ENCODE measurements at places on chromosomes 16 and 17.

- no peak for DNase-seq
Observed at GRCh38 chr16:4651827-4652226, 27.2 kb downstream of the MGRN1 start.

DNA sequence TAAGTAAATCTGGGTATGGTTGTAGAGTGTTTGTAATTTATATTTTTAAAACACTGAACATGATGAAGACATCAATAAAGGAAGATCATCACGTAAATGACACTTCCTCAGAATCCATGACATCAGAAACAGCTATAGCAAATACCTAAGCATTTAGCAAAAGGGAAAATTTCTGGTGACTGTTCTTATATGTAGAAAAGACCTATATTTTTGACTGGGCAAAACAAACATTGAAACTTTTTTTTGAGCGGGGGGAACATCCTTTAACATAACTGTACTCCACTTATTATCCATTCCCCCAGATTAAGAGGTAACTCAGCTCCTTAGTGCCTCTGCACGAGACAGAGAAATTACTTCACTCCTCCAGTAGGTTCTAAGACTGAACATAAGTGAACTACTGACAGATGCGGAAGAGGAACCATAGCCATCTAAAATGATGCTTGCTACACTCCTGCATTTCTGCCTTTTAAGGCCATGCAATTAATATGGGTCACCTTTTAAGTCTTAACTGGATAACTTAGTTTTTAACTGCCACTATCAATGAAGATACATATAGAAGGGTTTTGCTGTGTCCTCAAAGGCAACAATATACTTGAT, 9.4 kb downstream of the CRYBA1 start:
- no peak for DNase-seq

GRCh38 chr17:2143332-2143731, 88.4 kb downstream of the HIC1 start:
- no peak for DNase-seq

GRCh38 chr17:51434434-51435170, 174.3 kb downstream of the UTP18 start:
- DNase-seq, result no peak

GRCh38 chr17:28711723-28712031, at the start of gene PROCA1:
TSS of gene PROCA1 (minus strand) at chr17:28711888. CDS start at chr17:28711660, 228 bp downstream.
- no peak for DNase-seq

DNA sequence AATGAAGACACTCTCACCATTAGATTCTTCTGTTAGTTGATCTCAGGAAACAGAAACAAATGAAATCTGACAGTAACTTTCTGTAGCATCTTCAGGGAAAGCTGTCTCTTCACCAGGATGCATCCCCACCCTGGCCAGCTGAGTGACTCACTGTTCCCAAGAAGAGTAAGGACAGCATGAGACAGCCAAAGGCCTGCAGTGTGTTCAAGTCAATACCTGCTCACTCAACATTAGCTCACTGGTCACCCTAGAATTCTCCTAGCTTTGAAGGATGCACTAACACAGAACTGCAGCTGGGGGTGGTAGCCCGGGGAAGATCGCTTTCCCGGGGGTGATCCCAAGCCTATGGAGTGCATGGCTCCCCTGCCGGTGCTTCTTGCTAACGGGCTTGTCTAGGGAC, 28.2 kb upstream of the CLEC18B start:
- DNase-seq, result no peak

DNA sequence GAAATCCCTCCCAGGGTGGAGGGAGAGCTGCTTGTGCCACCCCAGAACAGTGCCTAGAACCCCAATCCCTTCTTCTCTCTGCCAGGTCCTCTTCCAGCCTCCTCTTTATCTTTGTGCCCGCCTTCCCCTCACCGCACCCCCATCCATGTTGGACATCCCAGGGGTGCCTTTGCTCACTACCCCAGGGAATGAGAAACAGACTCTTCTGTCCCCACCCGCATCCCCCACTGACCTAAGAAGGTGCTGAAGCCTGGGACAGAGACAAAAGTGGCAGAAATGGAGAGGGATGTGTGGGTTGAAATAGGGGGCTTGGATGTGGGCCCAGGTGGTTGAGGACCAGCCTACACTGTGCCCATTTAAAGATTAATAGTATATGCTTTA, 17.0 kb downstream of the ALOX15B start:
- DNase-seq, result no peak

GRCh38 chr17:1347589-1348323, 52.3 kb downstream of the YWHAE start:
- no peak for DNase-seq

DNA sequence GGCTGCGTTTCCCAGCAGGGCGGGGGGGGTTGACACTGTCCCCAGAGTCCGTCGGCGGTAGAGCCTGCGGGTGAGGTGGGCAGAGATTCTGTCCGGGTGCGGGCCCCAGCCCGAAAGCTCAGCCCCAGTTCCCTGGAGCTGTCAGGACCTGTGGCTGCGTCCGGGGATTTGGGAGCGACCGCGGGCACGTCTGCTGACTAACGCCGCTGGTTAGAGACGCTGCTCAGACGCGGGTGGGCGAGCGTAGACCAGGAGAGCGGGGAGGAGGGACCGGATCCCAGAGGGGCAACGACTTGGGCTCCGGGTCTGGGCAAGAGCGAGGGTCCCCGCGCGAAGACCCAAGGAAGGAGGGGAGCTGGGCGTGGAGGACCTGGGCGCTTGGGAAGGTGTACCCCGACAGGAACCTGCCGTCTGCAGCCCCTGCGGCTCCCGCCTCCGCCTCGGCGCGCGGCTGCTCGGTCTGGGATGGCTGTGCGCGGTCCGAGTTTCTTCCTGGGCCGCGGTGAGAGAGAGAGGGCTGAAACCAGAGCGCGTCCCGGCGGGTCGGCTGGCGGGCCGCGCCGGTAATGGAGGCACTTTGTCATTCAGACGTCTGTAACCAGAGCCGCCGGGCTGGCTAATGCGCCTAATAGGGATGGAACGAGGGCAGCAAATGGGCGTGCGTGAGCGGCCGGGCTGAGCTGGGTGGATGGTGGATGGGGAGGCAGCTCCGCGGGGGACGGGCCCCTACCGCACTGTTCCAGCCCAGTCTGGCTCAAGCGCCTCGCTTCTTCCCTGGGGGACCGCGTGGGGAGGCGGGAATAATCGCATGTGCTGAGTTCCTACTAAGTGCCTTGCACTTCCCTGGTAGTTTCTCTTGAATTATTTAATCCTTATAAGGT, 2.3 kb downstream of the NGFR start:
- DNase-seq, result no peak

DNA sequence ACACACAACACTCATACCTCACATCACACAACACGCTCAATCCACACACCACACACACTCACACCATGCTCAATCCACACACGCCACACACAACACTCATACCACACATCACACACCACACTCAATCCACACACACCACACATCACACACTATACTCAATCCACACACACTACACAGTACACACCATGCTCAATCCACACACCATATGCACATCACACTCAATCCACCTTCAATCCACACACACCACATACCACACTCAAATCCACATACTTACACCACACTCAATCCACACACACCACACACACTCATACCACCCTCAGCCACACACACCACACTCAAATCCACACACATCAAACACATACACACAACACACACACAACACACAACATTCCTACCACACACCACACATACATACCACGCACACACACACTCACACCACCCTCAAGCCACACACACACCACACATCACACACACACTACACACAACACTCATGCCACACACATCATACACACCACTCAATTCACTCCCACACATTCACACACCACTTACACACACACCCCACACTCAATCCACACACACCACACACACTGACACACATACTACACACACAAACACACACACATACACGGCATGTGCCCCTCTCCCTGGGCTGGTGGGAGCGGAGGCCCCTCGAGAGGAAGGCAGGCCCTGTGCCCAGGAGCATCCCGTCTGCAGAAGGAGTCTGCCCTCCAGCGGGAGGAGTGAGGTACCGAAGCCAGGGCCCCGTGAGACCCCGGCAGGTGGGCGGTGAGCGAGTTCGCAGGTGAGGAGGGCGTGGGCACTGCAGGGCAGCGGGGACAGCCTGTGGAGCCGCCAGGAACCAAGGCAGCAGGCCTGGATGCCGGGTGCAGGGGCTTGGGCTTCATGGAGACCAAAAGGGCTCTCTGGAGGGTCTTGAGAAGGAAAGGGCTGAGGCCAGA, 33.1 kb upstream of the RPTOR start:
- DNase-seq, result no peak

DNA sequence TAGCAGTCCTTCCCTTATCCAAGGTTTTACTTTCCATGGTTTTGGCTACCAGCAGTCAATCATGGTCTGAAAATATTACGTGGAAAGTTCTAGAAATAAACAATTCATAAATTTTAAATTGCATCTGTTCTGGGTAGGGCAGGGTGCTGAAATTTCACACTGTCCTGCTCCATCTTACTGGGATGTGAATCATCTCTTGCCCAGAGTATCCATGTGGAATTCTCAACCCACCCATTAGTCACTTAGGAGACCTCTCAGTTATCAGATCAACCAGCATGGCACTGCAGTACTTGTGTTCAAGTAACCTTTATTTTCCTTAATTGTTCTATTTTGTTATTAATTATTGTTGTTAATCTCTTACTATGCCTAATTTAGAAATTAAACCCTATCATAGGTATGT, 202.8 kb upstream of the CPHXL start:
- DNase-seq, result no peak

DNA sequence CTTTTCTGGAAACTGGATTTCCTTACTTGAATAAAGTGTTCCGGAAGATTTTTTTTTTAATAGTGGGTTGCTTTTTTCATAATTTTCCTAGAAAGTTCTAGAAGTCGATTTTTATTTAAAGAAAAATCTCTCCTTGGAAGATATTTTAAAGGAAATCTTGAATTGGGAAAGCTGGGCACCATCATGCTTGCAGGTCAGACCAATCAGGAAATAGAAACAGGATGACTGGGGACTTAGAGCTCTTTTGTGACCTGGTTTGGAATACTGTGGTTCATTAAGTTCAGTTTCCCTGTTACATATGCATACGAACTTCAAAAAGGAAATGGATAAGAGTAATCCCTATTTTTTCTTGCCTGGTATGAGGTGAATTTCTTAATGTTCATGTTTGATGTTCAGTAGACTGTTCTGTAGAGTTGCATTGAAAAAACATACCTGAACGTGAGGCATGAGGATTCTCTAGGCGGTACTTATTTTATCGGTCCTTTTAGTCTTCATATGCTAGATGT, 1.2 kb downstream of the NFATC3 start:
- DNase-seq, result no peak

- no peak for DNase-seq
Observed at GRCh38 chr17:75488693-75489510, 26.4 kb downstream of the CASKIN2 start.

DNA sequence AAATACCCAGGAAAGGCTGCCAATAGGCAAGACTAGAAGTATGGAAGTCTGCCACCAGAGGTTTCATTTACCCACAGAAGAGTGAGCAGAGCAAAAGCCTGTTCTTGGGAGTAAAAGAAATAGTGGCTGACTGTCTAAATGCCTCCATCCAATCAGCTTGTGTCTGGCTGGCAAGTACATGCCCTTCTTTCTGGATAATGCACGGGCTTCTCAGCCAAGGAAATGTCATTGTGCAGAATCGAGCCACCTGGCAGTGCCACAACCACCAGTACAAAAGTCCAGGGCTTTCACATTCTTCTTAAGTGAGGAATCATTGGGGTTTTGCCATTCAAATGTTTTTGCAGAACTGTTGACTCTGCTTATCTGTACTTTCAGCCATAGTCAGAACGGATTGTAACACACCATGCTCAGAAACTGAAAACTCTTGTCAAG, 10.1 kb upstream of the ERCC4 start:
- DNase-seq, result no peak

GRCh38 chr16:31129568-31130335, 5.8 kb downstream of the PRSS8 start:
- DNase-seq, result no peak

- no peak for DNase-seq
Observed at GRCh38 chr16:70803319-70803718, 2.4 kb upstream of the VAC14 start.

- DNase-seq, result no peak
Observed at GRCh38 chr17:80107231-80108021, 6.0 kb downstream of the GAA start.

GRCh38 chr17:8837563-8838075, 29.9 kb downstream of the PIK3R6 start:
- DNase-seq, result no peak

DNA sequence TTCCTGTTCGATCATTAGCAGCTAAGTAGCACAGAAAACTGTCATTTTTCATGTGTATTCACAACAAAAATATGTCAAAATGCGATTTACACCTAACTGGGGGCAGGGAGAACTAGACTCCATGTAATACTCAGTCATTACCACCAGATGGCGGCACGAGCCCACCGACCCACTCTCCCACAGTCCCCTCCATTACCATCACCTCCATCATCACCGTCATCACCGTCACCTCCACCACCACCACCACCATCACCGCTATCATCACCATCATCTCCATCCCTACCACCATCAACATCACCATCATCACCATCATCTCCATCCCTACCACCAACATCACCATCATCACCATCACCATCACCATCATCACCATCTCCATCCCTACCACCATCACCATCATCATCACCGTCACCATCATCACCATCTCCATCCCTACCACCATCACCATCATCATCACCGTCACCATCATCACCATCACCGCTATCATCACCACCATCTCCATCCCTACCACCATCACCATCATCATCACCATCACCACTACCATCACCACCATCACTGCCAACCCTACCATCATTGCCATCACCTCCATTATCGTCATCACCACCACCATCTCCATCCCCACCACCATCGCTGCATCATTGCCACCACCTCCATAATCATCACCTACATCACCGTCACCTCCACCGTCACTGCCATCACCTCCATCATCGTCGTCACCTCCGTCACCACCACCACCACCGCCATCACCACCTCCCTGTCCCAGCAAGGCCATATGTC, 14.4 kb downstream of the NDUFAF8 start:
- peak; percentile 27 for DNase-seq

DNA sequence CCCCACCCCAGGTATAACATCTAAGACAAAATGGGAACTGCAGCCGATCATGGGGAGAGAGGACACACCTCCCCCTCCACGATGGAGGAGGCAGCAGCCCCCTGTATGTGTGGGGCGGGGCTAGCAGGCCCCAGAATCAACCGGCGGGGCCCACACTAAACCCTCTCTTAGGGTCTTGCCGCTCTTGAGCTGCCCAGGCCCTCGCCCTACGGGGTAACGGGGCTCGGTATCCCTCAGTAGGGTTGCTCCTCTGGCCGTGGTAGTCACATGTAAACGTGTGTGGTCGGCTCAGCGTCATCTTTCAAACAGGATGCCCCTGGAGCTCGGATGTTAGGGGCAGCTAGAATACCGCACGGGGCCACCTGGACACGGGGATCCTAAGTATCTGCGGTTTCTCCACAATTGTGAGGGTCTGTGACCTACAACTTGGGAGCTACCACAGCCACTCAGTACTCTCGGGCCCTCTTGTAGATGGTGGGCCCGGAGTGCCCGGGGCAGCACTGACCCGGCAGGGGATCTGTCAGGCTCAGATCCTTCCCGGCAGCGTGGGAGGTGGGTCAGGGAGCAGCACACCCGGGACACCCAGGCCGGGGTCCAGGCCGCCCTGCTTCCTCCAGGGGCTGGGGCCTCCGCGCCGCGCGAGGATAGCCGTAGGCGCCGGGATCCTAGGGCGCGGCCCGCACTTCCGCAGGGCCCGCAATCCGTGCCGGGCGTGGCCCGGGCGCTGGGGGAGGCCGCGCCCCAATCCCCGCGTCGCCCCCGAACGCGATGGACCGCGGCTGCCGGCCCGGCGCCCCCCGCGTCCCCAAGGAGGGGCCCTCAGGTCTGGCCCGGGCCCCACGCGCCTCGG, 781 bp downstream of the ARHGDIA start:
- no peak for DNase-seq

- peak; percentile 7 for DNase-seq
Observed at GRCh38 chr17:4365628-4366326, 698 bp downstream of the UBE2G1 start.
